ENCODE measurements at places on chromosomes 4 and X.

DNA sequence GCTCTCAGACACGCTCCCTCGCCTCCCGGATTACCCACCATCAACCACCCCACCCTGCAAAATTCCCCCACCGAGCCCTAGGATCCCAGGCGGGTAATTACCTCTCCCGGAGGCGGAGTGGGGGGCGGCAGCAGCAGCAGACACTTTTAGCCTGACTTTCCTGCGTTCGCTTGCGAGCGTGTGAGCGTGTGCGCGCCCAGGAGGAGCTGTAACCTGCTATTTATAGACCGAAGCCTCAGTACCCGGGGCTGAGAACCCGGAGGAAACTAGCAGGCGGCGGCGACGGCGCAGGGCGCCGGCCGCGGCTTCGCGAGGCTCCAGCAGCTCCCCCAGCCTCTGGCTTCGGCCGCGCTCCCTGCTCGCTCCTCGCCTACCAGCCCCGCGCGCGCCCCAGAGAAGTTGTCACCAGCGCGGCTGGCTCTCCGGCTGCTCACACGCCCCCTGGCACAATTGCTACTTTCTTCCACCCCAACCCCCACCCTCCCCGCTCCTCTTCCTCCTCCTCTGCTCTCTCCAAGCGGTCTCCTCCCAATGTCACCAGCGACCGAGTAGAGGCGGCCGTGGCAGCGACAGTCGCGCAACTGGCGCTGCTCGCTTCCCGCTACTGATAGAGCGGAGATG, at the start of gene INPP4B:
Gene INPP4B, minus strand, starts transcription at position 194 of the 621 bp plus-strand sequence.
- DNase-seq, result no peak

DNA sequence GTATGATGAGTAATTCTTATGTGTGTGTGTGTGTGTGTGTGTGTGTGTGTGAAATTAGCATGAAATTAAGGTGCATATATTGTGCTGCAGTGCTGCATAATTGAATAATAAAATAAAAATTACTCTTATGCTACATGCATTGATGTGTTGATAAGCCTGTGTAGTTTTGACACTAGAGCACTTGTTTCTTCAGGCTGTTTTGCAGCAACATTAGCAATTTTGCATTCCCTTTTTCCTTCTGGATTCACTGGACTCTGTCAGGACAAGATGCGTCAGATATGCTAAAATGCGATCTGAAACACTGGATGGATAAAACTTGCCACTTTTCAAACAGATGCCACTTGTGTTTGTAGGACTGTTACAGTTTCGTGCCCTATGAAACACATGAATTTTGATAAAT, 175.4 kb upstream of the ATP6AP2 start:
- no peak for DNase-seq

GRCh38 chrX:16873106-16873505, 2.9 kb upstream of the RBBP7 start:
- DNase-seq, result no peak

GRCh38 chr4:1570291-1571164, 113.6 kb downstream of the FAM53A start:
- no peak for DNase-seq

- DNase-seq, result no peak
Measured at GRCh38 chrX:21873063-21873775, 17.4 kb downstream of the YY2 start.

- no peak for DNase-seq
Measured at GRCh38 chr4:30380404-30380998, 339.7 kb upstream of the PCDH7 start.

DNA sequence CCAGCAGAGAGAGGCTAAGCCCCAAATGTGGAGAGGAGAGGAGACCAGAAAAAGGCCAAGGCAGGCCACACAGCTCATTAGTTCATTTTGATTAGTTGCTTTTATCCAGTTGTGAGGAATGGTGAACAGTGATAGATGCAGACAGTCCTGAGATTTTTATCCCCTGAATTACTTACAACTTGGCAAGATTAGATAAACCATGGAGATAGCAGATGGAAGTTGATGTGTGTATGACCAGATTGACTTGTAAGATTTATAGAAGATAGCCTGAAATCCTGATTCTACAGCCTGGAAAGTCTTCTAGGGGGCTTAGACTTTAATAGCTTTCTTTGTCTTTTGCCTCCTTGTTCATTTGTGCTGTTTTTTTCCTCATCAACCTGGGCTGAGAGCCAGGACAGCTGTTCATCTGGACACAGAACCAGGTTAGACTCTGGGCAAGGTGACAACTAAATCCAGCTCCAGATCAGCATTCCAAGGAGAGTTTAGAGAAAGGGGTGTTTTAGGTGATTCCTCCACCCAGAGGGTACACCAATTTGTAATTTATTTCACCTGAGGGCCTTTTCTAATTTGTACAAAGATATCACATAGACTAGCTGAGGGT, 215.5 kb downstream of the SPATA18 start:
- DNase-seq, result no peak

- no peak for DNase-seq
Measured at GRCh38 chr4:123978637-123979036, 582.0 kb downstream of the SPRY1 start.

DNA sequence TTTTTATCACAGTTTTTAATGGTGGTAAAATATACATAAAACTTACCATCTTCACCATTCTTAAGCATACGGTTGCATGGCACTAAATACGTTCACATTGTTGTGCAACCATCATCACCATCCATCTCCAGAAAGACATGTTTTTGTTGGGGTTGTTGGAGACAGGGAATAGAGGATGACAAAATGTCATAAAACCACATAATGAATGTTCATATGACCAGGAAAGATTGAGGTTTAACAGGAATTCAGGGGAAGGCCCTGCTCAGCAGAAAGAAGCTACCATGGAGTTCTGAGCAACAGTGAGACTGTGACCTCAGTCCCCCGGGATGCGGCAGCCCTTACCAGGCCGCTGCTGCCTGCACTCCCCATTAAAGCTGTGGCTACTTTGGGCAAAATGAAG, 63.9 kb upstream of the TRIM2 start:
- no peak for DNase-seq

DNA sequence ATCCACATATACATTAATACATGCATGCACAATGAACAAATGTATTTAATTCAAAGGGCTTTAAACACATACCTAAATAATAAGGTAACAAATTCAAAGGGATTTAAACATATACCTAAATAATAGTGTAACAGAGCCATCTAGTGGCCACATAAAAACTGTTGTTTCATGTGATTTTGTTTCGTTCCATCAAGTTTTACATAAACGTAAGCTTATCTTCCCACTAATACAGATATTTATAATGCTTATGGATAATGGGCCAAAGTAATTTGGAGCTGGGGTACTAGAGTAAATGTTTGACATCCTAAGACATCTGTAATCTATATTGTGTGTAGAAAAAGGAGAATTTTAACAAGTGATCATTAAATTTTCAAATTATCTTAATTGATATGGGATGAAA, 82.3 kb downstream of the PRSS12 start:
- DNase-seq, result no peak

Measured in CD4-positive, alpha-beta T cell treated with Interleukin-4 for 1 hour (primary cell).